ENCODE measurements at places on chromosomes 6 and 20.

- no peak for DNase-seq
These were observed 12.0 kb downstream of the PANK2 start for GRCh38 chr20:3901028-3901705.

- no peak for DNase-seq
These were observed 32.0 kb upstream of the TFAP2D start for GRCh38 chr6:50681213-50681824.

GRCh38 chr6:94736236-94736635 is 841.1 kb upstream of the MANEA start:
- DNase-seq: no peak

GRCh38 chr20:53839423-53840176 is 230.8 kb downstream of the BCAS1 start:
- no peak for DNase-seq

DNA sequence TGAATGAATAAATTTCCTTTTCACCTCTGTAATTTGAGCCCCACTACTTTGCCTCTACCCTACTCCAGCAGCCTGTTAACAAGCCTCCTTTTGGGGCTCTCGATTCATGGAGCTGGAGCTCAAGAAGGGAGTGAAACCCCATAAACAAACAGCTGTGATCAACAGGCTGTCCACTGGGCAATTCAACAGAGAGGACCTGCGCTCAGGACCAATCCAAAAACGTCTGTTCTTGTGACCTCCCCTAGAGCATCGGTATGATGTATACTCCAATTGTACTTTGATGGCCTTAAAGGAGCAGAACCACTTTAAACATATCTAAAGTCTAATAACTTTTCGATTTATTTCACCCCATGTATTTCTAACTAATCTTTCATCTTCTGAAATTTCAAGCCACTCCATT is 37.4 kb downstream of the HIVEP2 start:
- DNase-seq: no peak

- no peak for DNase-seq
These were observed 5.9 kb downstream of the HSPA12B start for GRCh38 chr20:3738111-3739053.

- DNase-seq: no peak
These were observed 11.5 kb downstream of the BPI start for GRCh38 chr20:38315290-38315966.

GRCh38 chr6:36968266-36968977 is 13.9 kb downstream of the PI16 start:
- no peak for DNase-seq

DNA sequence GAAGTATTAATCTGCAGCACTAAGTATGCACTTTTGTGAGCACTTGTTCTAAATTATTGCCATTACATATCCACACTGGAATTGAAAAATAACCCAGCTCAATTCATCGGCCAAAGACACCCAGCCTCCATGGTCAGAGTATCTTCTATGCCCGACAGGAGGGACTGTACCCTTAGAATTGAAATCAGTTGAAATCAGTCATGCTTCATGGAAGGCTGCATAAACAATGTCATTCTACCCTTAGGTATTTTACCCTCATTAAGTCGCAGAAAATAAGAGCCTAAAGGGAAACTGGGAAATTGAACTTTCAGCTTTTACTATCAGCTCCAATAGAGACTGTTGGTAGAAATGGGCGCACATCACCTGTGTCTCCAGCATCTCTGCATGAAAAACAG is 2.9 kb upstream of the RAMACL start:
- no peak for DNase-seq

GRCh38 chr6:139748353-139749146 is 374.1 kb upstream of the CITED2 start:
- no peak for DNase-seq

GRCh38 chr6:44041461-44042260 is 85.6 kb downstream of the MRPL14 start:
- no peak for DNase-seq

GRCh38 chr6:63887002-63887751 is 251.6 kb downstream of the PHF3 start:
- no peak for DNase-seq

DNA sequence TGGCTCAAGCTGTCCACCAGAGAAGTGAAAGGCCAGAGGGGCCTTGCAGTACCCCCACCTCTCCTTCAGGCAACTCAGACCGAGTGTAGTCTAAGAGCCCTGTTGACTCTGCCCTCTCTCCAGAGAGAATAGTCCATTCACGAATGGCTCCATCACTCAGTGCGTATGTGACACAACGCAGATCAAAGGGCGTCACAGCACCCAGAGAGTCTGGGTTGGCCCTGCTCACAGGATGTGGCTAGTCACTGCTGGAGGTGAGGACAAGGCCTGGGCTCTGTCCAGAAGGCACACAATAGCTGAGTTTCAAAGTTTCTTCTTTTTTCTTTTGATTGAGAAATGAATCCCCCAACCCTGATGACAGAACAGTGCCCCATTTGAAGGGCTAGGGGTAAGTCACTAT is 74.1 kb downstream of the TRMT11 start:
- no peak for DNase-seq

Data from NCI-H2081 (cell line).